ENCODE measurements at places on chromosomes 16 and 17. TPM values are rescaled to one million over a fixed set of nuclear protein-coding genes. Genes with fewer than 3 reads are reported as not detected.

DNA sequence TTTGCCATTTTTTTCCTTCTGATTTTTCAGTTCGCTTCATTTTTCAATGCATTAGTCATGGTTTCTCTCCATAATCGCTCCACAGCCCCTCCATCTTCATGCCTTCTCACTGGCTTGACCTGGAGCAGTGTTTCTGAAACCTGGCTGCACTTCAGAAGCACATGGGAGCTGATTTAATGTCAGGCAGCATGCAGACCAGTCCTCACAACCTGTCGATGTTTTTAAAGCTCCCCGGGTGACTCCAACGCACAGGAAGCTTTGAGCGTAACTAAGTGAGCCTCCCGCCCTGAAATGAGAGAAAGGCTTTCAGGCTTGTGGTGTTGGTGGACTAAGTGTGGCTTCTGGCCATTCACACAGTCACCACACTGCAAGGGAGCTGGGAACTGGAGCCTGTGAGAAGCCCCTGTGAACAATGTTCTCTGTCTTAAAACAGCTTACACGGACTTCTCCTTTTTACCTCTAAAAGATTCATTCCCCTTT lies 16.8 kb upstream of the DRG2 start:
- DNase-seq = peak; percentile 49

DNA sequence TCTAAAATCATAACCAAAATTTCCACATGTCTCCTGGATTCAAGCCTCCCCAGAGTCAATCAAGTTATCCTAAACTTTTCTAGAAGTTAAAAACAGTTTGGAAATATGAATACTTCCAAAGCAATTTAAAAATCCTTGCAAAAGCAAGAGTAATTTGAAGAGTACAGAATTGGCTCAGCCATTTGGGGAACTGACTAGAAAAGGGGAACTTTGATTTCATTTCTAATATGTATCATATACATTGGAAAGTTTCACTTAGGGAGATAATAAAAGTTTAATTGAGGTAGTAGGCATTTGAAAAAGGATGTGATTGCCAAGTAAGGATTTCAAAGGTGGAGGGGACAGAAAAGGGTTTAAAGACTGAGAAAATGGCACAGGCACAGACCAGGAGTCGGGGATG lies 9.0 kb upstream of the SLFN12L start:
- DNase-seq = no peak

The KCTD5 gene
- total RNA-seq = 15.6 TPM

The CCDC40 gene
- 4.7 TPM for total RNA-seq

The KIF2B gene
- not detected for total RNA-seq

The PERCC1 gene
- 0.13 TPM for total RNA-seq

- DNase-seq = peak; percentile 13
Observed at GRCh38 chr16:9297437-9298113, 206.1 kb downstream of the HAPSTR1 start.

GRCh38 chr16:89031715-89032659 lies 55.0 kb upstream of the CBFA2T3 start:
- DNase-seq = peak; percentile 67

DNA sequence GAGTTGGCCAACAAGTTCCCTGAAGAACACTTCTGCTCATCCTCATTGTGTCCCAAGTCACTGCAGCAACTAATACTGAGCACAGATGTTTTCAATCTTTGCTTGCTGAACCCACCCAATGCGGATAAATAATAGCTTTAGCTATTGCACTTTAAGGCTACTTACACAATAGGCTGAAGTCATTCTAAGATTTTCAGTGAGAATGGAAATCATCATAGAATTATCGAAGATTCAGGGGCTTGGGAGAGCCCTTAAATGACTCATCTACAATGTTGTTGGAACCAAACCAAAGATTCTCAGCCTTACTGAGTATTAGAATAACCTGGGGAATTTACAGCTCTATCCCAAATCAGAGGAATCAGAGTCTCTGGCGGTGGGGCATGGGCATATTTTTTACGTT lies 51.2 kb downstream of the SYCE1L start:
- peak; percentile 72 for DNase-seq

- DNase-seq = no peak
Observed at GRCh38 chr17:41537990-41538389, 9.9 kb upstream of the KRT19 start.

DNA sequence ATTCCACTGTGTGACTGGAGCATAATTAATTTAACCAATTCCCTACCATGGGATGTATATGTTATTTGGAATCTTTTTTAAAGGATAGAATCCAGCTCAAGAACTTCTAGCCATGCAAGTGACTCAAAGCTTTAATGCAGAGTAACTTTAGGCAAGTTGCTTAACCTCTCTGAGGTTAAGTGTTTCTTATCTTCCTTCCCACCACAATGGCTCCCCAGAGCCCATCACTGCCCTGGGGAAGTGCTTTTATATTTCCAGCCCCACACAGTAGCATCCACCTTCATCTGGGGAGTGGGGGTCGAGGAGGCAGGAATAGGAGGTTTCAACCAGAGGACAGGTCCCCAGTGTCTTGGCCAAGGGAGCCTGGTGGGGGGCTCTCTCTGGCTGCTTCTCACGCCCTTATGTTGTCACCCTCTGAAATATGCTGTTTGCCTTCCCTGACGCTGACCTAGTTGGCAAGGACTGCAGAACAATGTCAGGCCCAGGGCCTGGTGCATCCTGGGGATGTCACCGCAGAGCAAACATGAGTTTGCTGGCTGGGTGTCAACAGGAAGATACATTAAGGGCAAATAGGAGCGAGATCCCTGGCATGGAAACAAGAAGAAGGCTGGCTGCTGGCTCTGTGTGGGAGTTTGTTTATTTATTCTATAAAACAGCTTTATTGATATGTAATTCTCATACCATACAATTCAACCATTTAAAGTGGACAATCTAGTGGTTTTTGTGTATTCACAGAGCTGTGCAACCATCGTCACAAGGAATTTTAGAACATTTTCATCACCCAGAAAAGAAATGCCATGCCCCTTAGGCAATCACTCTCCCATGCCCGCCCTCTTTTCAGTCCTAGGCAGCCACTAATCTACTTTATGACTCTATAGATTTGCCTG lies 46.6 kb upstream of the WSB1 start:
- peak; percentile 82 for DNase-seq

DNA sequence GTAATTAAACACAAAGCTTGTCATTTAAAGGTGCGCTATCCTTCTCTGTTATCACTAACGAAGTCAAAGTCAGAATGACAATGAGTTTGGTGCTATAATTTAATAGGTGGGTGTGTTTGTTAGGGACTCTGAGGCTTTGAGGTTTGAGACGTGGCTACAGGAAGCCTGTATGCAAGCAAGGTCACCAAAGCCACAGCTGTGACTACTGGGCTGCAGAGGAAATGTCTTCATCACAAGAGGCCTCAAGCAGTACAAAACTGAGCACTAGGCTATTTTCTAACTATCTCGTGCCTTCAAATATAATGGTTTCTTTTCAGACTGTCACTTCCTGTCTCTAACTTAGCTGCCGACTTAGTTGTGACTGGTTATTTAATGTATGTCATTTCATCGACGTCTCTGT lies 141.2 kb downstream of the AATF start:
- peak; percentile 63 for DNase-seq

The GRN gene
- total RNA-seq = 91.2 TPM

DNA sequence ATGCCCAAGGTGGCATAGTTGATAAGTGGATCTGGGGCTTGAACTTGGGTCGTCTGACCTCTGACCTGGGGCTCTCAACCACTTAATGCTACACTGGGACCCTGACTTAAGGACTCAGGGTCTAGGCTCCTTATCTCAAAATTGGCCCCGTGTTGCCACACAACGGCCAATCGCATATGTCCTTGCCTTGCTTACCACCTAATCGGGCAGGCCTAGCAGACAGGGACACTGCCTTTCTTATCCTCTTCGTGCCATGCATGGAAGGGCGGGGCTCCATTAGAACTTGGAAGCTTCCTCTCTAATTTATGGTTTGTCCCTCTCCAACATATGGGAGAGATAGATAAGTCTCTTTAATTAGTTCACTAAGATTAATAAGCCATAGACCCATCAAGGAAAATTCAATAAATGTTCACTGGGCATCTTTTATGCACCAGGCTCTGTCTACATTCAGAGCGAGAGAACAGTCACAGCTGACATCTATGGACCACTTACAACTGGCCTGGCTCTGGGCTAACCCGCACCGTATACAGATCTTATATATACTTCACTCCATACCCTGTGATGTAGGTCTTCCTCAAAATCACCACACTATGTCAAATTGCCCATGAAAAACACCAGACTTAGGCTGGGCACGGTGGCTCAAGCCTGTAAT lies 35.1 kb downstream of the CDH1 start:
- no peak for DNase-seq

DNA sequence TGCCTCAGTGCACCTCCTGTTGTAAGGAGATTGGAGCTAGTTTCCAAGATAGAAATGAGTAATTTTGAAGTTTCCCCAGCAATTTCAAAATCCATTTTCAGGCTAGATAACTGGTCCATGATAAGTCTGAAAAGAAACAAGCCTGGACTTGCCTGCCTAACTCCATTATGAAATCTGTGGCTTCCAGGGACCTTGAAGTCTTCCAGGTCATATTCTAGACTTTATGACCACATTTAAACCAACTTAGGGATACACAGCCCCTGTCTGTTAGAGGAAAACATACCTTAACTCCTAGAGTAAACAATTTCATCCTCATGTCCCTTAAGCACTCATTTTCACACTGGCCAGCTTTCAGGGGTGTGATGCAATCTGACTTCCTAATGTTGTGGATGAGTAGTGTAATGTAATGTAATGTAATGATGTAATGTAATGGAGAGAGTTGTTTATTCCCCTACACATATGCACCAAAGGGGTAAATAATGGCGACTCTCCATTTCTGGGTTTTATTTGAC lies 96.7 kb upstream of the FAM20A start:
- peak; percentile 83 for DNase-seq

DNA sequence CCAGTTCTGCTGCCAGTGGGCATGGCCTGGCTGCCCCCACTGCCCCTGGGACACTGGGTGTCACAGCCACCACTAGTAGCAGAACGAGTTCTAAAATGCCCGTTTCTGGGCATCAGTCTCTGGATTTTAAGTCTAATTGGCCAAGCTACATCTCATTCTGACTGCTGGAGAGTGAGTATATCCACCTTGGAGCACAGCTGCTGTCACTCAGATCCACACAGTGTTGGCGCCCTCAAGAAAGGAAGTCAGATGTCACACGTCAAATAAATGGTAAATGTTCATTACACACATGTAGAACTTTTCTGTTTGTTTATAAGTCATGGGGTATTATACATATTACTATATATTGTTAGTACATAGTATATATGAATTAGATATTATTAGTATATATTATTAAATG lies 19.4 kb downstream of the GNGT2 start:
- DNase-seq = no peak

DNA sequence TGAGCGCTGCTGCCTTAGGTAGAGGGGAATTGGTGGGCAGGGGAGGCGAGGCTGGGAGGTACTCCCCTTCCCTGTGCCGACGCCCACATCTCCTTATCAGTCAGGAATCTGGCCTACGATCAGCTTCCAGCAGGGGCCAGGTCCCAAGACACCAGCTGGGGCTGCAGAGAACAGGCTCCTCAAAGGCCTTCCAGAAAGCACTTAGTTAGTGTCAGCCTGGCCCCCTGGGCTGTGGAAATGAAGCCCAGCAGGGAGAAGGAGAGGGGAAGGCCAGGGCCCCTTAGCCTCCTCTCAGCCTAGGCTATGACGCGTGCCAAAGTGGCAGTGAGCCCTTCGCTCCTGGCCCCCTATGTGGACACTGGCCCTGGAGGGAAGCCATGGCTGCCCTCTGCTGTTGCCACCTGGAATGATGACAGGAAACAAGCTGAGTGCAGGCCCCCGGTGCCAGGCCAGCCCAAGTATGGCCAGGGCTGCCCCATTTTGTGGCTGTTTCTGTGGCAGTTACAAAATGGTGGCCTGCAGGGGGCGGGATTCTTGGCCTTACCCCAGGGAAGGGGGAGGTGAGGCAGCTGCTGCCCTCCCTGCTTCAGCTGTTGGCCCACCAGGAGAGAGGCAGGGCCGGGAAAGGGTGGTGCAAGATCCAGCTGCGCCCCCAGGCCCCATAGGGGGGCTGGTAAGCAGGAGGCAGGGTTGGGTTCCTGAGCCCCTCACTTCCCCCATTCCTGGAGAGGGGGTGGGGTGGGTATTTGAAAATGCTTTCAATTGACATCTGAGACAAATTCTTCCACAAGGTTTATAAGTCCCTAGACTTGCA lies 11.3 kb downstream of the TBX4 start:
- DNase-seq = peak; percentile 66

DNA sequence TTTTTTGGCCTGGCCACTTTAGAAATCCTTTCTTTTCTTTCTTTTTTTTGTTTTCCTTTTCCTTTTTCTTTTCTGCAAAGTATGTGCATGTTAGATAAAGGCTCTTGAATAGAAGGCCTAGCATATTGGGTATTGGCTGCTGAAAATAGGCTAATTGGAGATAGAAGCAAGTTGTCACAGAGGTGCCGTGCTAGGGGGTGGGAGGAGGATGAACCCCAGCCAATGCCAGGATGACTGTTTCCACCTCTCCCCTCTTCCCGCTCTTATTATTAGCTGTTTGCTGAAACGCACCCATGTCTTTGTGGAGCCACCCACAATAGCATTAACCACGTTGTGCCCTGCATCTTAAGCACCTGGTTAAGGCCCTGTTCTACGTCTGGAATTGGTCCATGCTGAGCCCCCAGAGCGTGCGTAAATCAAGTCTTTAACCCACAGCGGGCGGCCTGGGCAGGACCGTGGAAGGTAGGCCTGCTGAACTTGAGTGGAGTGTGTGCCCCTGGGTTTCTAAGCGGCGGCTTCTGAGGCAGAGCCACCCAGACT lies 123.6 kb downstream of the MSI2 start:
- no peak for DNase-seq

The TCAP gene
- total RNA-seq = 286 TPM

DNA sequence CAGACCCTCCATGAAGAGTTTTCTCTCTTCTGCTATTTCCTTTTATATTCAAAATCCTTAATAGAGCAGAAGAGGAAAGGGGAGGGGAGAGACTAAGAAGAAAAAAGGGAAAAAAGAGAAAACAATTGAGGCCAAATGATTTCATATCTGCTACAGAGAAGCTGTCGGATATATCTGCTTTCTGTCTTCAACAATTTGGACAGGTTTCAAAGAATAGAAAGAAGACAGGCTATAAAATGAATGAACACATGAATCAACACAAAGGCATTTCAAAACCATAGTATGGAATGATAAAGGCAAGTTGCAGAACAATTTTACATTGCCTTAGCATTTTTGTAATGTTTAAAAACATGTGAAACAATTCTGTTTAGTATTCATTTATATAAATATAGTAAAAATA lies 4.7 kb upstream of the CMTR2 start:
- no peak for DNase-seq

The LGALS9B gene
- total RNA-seq = not detected

The NPIPB4 gene
- total RNA-seq = 33.1 TPM

DNA sequence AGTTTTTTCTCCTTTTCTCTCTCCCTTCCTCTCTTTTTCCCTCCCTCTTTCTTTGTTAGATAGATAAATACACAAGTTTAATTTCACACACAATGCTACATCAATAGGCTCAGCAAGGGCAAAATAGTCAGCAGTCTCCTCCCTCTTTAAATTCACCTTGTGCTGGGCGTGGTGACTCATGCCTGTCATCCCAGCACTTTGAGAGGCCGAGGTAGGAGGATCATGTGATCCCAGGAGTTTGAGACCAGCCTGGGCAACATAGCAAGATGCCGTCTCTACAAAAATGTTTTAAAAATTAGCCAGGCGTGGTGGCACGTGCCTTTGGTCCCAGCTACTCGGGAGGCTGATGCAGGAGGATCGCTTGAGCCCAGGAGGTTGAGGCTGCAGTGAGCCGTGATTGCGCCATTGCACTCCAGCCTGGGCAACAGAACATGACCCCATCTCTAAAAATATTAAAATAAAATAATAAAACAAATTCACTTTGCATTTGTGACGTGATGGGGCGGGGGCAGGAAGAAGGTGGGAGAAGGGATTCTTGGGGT lies 27.4 kb downstream of the IL21R start:
- no peak for DNase-seq

The EPN3 gene
- total RNA-seq = 0.18 TPM

- DNase-seq = peak; percentile 44
Observed at GRCh38 chr17:18161207-18162145, 22.2 kb upstream of the ALKBH5 start.

Measured in muscle of leg (tissue), 16 donors.